ENCODE measurements at places on chromosomes 1 and 21. TPM values are rescaled to one million over a fixed set of nuclear protein-coding genes. Genes with fewer than 3 reads are reported as not detected.

GRCh38 chr21:34704119-34704518 is 35.3 kb downstream of the CLIC6 start:
- no peak for DNase-seq

DNA sequence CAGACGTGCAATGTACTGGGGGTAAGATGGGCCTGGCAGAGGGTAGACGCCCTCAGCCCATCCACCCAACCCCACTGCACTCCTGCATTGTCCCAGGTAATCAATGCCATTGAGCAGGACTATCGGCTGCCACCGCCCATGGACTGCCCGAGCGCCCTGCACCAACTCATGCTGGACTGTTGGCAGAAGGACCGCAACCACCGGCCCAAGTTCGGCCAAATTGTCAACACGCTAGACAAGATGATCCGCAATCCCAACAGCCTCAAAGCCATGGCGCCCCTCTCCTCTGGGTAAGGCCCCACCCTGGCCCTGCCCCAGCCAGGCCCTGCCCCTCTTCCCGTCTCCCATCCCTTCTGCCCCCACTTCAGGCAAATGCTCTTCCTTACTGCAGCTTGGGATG is 62.4 kb downstream of the LACTBL1 start:
- DNase-seq, result no peak

GRCh38 chr21:39911286-39912199 is 44.3 kb downstream of the PCP4 start:
- no peak for DNase-seq

GRCh38 chr1:26921126-26921539 is 410 bp upstream of the NUDC start:
- no peak for DNase-seq

DNA sequence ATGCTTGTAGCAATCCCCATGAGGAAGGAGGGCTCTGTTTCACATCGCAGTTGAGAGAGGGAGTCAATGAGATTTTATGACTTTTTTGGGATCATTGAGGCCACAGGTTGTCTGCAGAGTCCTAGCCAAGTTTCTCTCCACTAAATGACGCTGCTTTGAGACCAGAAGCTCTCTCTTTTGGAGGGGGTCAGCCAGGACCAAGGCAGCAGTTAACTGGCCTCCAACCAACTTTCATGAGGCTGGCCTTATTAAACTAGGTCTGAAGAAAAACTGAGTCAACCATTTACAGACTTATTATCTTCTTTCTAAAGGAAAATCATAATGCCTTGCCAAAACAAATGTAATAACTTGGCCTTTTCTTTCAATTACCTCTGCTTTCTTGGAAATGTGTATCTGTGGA is 8.6 kb downstream of the WLS start:
- no peak for DNase-seq

DNA sequence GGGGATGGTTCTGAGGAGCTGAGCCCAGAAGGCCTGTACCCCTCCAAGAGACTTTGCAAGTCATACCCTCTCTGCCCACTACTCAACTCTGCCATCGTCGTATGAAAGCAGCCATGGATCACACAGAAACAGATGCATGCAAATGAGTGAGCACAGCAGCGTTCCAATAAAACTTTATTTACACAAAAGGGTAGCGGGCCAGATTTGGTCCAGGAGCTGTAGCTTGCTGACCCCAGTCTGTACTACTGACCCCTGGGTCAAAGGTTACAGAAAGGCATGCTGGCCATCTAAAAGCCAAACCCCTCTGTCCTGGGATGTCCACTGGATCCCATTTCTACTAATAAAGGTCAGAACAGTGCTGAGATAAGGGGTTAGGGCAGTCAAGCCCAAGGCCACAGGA is 8.8 kb upstream of the AGTRAP start:
- DNase-seq, result no peak

DNA sequence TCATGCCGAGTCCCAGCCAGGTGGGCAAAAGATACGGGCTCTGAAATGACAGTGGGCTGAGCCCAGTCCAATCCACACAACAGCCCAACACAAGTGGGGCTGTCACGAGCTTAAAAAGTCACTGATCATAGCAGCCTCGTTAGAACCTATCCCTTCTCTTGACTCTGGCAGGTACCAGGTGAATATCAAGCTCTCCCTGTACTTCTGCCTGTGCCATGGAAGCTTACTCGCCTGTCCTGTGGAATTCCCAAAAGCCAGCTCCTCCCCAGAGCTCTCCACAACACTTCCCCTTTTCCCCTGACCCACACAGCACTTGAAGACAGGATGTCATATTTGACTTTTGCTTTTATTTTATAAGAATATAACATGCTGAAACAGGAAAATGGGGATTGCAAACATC is 5.9 kb downstream of the RGS16 start:
- DNase-seq, result no peak

DNA sequence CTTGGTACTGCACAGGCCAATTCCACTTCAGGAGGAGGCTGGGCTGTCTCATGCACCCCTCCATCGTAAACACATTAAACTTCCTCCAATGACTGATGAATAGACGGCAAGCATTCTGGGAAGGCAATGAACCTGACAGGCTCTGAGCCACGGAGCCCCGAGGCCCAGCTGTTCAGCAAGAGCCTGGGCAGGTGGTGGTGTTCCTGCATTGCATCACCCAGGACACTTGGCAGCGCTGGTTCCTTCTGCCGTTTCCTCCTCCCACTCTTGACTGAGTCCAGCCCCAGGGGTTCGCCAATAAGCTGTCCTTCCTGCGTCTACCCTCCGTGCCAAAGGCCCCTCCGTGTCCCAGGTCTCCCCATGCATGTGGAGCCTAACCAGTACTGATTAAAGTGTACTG is 109.8 kb downstream of the JAK1 start:
- DNase-seq, result no peak

DNA sequence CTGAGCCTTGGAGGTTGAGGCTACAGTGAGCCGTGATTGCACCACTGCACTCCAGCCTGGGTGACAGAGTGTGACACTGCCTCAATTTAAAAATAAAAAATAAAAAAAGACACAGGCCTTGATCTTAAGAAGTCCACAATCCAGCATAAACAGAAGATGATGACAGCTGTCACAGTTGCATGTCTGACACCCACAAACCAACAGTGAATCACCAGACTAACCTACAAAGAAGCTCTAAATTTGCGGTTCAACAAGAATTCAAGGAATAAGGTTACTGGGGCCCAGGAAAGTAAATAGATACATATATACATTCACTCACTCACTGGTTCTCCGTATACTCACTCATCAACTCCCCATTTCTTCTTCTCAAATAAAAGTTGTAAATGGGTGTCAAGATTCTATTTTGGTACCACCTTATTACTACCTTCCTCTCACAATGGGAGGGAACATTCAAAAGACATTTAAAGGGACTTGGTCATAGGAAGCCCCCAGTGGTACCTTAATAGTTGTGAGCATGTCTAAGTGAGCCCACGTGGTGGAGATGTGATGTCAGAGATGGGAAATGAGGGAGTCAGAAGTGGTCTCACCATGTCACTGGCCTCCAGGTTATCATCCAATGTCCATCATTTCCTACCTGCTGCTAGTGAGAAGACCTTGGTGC is 66.9 kb upstream of the PRDX6 start:
- no peak for DNase-seq

DNA sequence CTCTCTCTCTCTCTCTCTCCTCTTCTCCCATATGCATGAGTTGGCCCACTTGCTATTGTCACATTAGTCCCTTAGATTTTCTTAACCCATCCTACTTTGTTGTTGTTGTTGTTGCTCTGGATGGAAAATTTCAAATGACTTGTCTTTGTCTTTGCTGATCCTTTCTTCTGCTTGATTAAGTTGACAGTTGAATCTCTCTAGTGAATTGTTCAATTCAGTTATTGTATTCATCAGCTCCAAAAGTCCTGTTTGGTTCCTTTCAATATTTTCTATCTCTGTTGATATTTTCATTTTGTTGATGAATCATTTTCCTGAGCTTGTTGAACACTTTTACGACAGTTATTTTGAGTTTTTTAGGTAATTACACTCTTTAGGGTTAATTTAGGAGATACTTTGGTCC is 18.8 kb upstream of the SLC35D1 start:
- no peak for DNase-seq

DNA sequence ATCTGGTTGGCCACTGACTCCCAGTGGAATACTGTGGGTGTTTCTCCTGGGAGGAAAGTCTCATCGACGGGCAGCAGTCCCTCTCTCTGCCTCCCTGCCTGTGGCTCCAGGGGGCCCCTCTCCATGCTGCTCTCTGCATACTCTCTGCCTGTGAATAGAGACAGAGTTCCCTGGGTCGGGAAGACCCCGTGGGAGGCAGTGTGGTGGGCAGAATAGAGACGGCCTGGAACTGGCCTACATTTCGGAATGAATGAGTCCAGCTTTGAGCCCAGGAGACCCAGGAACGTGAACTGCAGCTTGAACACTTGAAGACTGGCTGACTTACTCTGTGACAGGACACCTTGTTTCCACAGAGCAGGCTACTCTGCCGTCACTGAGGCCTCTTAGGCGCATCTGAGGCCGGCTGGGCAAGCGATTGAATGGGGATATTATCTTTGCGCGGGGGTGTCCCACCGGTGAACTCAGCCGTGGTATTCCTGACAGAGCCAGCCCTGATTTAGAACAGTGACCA is 64.0 kb downstream of the KIF21B start:
- DNase-seq, result no peak

BATF3 gene
- 1.2 TPM for total RNA-seq

CYP4A22 gene
- not detected for total RNA-seq

PKP1 gene
- total RNA-seq, result 0.15 TPM

SLC44A5 gene
- 1.7 TPM for total RNA-seq

RAB42 gene
- total RNA-seq, result 1.5 TPM

Data from glomerular endothelial cell (primary cell).